Stimulated activated CD8-positive, alpha-beta memory T cell treated with anti-CD3 and anti-CD28 coated beads, Interleukin-4, amount 100 ng/mL, for 4 hours (primary cell): ENCODE measurements at places on chromosomes 5 and 9.

- no peak for DNase-seq
Observed at GRCh38 chr5:65086234-65086890, 317.6 kb downstream of the CWC27 start.

DNA sequence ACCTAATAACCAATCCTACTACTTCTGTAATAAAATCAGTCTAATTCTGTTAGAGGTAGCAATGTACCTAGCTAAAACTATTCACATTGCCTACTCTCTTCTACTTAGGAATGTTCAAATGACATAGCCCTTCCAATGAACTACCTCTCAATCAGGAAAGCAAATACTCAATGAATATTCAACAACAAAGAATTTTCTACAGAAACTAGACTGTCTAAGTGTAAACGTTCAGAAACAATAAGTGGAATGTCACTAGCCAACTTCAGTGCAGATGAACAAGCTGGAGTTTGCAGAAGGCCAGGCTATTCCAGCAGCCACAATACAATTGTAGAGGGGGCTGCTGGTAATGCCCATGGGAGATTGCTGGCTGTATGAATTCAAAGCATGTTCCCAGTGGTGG lies 743.2 kb upstream of the CDH10 start:
- no peak for DNase-seq

- no peak for DNase-seq
Observed at GRCh38 chr5:10311595-10312425, 4.1 kb upstream of the CMBL start.

- no peak for DNase-seq
Observed at GRCh38 chr5:83965441-83965840, 244.8 kb upstream of the HAPLN1 start.

DNA sequence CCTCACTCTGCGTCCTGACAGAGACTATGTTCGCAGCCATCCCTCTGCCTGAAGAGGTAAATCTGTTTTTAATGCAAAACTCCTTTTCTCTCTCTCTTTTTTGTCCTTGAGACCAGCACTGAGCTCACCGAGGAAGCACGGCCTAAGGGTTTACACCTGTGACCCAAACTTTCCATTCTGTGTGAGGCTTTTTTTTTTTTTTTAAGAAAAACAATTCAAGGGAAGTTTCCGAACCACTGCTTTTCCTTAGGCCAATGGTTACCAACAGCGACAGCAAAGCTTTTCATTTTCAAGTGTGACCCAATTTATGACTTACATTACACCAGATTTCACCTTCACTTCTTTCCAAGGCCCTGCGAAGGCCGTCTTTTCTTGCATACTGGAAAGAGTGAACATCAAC lies 205.9 kb downstream of the EFNA5 start:
- DNase-seq = no peak

GRCh38 chr5:72363166-72363802 lies 43.1 kb downstream of the PTCD2 start:
- DNase-seq = no peak

GRCh38 chr9:5364294-5365024 lies 24.8 kb upstream of the RLN1 start:
- DNase-seq = no peak

DNA sequence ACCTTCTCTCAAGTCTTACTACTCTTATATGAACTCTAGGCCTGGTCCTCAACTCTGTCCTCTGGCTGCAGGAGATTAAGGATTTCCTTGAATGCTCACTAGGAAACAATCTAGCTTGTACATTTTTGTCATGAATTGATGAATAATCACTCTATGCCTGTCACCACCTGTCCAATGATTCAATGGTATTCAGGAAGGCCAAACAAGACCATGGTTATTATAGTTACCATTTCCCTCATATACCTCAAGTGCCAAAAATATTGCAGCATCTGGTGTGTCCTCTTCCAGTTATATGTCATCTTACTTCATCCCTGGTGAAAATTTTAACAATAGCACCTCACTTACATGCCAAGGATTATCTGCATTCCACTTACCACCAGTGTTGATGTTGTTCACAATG lies 179.0 kb upstream of the MOCS2 start:
- DNase-seq = no peak

- no peak for DNase-seq
Observed at GRCh38 chr9:489198-490197, 274.8 kb downstream of the DOCK8 start.

GRCh38 chr9:112378328-112379176 lies 1.4 kb upstream of the HSDL2 start:
- no peak for DNase-seq

DNA sequence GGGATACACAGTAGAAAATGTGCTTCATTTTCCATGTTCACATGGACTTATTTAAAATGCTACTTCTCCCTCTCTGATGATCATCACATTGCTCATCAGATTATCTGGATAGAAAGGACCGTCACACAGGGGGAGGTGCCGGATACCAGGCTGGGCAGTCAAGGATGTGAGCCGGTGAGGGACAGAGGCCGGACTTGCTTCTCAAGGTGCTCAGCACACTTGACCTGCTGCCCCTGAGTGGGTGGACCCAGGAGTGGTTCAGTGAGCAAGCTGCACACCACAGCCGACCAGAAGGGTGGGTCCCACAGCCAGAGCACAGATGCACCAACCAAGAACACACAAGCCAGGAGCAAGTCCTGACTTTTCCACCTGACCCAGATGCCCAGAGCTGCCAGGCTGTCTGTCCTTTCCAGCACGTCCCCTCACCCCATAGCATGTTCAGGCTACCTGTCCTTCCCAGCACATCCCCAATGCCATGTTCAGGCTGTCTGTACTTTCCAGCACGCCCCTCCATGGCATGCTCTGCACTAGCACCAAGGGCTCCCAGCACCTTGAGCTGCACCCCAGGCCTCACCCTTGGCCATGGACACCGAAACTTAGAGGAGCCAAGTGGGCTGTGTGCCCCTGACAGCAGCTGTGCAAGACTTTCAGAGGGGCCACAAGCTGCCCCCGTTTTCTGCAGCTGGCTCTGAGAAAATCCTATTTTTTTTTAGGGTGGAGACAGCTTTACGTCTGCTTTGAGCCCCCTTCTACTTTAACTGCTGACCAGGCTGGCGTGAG lies 77.8 kb downstream of the SECISBP2 start:
- DNase-seq = no peak

DNA sequence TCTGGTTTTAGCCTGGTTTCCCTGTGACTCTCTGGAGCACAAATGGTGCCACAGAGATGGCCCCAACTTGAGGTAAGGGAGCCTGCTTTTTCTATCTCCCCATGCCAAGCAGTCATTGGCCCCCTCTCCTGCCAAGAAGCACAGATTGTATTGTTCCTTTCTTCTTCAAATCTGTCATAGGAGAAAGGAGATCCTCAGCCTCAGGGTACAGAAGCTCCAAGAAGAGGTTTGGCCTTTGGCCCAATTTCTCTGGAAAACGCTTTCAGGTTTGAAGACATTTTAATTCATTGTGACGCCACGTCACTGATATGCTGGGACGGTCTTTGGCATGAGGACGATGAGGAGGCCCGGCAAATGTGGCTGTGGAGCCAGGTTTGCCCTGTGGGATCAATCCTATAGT lies 29.2 kb upstream of the PANK3 start:
- DNase-seq = no peak

DNA sequence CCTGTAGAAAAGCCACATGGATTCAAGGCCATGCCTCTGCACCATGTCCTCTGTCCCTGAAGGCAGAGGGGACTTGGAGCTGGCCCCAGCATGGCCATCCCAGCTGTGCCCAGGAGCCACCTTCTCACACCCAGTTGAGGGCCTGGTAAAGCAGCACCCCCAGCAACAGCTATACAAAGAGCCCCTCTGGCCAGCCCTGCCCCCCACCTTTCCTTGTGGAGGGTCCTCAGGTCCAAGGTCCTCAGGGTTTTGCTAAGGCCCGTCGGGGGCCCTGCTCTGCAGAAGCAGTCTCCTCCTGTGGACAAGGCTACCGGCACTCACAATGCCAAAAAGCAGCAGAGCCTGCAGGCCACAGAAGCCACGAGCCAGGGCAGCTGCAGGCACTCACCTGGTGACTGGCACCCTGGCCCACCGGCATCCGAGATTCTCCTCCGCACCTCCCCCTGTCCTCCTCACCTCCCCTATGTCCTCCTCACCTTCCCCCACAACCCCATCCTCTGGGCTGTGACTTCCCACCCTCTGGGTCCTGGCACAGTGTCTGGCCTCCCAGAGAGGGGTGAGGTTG lies 39.9 kb upstream of the LPCAT1 start:
- DNase-seq = no peak

GRCh38 chr5:151496041-151496484 lies 48.7 kb downstream of the SLC36A1 start:
- DNase-seq = no peak

DNA sequence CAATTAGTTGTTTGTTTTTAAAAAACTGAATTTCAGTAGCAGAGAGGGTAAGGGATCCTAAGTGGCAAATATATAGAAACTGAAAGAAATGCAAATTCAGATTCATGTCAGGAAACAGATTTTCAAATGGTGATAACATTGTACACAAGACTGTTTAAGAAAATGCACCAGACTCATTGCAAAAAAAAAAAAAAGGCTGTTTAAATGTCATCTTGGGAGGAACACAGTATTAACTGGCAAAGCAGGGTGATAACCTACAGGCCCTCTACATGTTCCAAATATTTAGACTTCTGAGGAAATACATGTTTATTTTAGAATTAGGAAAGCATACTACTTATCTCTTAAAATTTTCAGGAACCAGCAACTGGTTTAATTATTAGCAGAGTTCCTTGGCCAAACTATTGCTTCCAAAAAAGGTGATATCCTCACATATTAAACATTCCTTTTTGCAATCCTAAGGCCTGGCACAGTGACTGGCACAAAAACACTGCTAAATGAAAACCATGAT lies 114.5 kb downstream of the TSSK1B start:
- no peak for DNase-seq

GRCh38 chr5:115180165-115180709 lies 10.5 kb upstream of the TRIM36 start:
- DNase-seq = no peak

- DNase-seq = no peak
Observed at GRCh38 chr9:75979362-75979761, 88.9 kb downstream of the PCSK5 start.

DNA sequence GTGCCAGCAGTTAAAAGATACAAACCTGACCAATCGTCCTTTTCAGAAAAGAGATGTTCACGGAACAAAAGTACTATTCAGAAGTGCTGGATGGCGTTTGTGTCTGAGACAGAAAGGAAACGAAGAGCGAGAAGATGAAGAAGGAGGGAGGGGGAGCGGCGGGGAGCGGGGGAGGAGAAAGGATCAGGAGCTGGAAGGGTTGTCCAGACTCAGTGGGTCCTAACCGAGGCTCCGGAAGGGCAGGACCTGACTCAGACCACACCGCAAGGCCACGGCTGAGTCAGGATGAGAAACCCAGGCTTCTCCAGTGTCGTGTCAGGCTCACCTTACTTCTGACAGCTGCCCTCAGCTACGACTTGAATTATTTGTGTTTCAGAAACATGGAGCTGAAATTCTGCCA lies 46.2 kb downstream of the PAX5 start:
- DNase-seq = no peak

DNA sequence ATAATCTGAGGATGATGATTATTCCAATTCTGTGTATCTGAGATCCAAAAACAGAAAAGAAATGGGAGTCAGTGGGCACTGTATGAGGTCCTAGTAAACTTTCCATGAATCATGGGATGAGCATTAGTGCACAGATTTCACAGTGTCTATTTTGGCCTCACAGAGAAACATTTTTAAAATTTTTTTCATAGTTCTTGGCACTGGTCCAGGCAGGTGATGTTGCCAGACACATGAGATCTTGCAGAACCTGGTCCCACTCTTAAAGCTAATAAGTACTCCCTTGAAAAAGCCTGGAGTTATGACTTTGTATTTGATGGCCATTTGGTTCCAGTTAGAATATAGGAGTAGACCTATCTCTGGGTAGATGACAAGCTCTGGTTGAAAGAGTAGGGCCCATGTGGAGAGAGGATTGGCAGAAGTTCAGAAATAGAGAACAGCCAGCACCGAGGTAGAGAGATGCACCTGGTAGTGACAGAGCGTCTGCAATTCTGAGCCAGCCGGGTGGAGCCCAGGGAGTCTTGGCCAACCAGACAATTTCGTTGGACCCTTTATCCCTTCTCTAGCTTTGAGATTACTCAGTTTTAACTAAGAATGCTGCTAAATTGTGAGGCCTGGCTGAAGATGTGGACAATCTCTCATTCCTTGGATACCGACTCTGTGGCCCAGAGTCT lies 6.3 kb upstream of the TNFSF15 start:
- no peak for DNase-seq

DNA sequence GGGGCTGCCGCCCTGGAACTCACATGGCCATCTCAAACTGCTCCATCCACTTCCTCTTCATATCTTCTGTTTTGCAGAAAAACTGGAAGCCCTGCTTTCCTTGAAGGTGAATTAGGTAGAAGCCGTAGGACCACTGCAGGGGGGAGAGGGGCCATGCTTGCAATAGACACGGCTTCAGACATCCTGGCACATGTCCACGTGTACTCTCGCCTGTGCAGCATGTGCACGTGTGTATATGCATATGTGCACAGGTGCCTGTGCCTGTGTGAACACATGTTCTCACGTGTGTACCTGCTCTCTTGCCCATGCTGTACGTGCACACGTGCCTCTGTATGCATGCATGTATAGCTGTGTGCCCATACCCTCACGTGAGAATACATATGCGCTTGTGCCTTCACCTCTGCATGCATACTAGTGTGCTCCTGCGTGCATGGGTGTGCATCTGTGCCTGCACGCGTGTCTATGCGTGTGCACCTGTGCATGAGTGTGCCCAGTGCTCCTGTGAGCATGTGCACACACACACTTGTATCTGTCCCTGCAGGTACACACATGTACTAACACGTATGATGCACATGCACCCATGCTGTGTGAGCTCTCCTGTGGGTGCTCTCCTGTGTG lies 47.7 kb upstream of the SARDH start:
- DNase-seq = no peak
